Activated CD4-positive, alpha-beta T cell treated with anti-CD3 and anti-CD28 coated beads, Interleukin-2, amount 50 U/mL, for 16 hours (primary cell): ENCODE measurements at places on chromosomes 1 and 21.

- DNase-seq = no peak
These were observed 15.6 kb upstream of the IL10 start for GRCh38 chr1:206787891-206788290.

DNA sequence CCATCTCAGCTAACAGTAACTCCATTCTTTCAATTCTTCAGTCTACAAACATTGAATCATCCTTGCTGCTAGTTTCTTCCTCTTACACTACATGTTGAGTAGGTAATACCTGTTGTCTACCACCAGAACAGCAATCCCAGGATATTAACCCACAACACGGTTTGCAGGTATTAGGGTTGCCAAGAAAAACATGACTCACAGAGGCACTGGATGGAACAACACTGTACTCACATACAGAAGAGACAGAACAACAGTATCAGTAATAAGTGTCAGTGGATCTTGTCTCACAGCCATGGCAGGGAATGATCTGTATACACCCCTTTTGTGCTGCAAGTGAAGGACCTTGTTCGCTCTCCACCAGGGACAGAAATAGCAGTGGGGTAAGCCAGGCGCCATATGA, 212.1 kb downstream of the GPR52 start:
- DNase-seq = no peak

- DNase-seq = no peak
These were observed 125.8 kb downstream of the XPR1 start for GRCh38 chr1:180757657-180758056.

DNA sequence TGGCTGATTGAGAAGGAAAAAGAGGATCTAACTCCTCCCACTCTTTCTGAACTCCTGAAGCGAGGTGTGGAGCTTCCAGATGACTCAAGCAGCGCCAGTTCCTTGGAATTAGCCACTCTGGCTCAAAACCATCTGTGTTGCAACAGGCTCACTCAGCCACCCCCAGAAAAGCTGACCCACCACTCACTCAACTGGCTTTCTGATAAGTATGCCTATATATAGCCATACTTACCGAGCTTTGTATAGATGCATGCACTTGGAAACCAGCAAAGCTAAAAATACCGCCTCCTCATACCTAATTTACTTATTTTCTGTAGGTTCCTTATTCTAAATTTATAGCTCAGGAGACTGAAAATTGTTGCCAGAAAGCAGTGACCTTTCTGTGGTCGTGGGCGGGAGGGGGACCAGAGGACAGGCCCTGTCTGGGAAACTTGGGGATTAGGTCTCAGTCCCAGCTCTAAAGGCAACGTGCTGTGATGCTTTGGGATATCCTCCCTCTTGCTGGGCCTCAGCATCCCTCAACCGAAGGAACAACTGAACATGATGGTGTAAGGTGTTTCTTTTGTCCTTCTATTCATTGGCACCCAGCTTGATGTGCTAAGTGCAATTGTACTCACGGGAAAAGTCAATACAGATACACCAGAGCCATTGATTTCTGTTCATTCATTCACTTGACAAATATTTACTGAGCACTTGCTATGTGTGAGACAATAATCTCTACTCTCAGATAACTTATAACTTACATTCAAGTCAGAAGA, 65.7 kb downstream of the NENF start:
- DNase-seq = no peak

DNA sequence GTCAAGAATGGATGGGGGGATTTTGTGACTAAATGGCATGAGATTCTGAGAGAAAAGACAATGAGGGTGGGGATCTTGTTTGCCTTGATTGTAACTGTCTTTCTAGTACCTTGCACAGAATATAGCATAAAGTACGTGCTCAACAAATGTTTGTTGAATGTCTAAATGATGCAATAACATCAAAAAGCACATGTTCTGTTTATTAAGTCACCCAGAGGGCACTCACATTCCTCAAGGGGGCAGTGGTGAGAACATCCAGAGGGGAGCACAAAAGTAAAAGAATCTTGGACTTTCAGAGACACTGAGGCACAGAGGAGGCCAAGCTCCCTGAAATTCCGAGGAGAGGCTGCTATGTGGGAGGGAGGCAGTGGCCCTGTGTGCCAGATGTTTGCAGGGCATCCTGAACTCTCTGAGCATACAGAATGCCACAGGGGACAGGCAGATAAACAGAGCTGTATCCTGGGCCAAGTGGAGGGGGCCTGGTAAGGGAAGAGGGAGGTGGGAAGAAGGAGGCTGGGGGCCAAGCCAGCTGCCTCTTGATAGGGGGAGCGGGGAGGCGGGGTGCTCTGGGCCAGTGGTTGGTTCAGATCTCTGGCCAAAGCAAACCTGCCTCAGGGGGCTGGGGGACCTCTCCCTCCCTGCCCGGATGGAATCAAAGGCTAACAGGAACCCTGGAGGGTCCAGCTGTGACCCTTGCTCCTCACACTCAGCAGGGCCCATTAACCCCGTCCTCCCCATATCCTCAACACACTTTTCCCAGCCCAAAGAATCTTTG, 6.5 kb upstream of the ATP1A2 start:
- DNase-seq = peak; percentile 58

DNA sequence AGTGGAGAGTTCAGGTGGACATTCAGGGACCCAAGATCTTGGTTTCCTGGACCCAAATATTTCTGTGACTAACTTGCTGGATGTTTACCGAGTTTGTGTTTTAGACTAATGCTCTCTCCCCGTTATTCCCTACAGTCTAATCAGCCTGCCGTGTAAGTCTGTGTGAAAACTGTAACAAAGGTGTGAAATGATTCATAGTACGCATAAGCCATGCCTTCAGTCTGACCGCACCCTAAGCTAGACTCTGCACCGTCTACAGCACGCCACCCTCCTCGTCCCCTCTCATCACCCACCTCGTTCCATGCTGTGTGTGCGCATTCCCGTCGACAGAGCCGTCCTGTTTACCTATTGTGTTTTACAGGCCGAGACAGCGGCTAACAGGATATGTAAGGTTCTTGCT, 50.5 kb downstream of the ACTN2 start:
- DNase-seq = no peak

DNA sequence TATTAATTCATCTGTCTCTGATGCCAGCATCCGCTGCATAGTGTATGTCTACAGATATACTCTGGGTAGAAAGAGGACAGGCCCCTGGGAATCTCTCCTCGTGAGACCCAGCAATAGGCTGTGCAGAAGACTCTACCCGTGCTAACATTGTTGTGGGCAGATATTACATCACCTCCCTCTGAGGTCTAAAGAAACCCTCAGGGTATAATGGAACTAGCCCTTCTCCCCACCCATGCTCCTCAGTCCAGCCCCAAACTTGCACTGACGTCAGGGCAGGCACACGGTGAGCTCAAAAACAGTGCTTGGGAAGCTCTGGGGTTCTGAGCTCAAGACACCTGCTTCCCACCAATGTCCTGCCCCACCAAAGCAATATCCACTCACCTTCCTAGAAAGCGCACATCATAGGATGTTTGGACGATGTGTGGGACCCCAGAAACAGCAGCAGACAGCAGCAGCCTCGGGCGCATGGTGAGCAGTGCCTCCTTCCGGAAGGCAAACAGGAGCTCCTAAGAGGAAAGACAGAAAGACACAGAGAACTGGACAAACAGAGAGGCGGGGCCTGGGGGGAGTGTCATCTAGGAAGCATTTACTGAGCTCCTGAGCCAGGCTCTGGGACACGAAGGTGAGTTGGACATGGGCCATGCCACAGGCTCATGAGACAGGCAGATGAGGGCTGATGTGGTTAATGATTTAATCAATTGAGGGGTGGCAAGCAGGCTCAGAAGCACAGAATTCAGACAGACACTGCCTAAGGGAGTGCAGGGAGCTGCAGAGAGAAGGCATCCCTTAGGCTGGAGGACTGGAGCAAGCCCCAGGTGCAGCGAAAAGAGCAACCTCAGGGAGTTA, 4.8 kb downstream of the OVGP1 start:
- no peak for DNase-seq

DNA sequence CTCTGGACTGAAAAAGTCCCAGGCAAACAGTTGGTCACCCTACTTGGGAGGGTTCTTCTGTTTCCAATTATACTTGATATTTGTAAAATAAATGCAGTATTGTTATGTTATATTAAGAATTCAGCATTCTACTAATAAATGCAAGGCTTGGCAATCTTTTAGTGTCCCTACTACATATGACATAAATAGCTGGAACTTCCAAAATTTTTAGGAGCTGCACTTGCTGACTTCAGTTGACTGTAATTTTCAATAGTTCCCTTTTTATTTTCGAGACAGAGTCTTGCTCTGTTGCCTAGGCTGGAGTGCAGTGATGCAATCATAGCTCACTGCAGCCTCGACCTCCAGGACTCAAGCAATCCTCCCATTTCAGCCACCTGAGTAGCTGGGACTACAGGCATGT, 20.0 kb downstream of the FOXD3 start:
- DNase-seq = no peak

GRCh38 chr1:205329719-205330118, 8.2 kb upstream of the NUAK2 start:
- DNase-seq = no peak

GRCh38 chr1:216420746-216421145, 2.5 kb downstream of the USH2A start:
- no peak for DNase-seq

DNA sequence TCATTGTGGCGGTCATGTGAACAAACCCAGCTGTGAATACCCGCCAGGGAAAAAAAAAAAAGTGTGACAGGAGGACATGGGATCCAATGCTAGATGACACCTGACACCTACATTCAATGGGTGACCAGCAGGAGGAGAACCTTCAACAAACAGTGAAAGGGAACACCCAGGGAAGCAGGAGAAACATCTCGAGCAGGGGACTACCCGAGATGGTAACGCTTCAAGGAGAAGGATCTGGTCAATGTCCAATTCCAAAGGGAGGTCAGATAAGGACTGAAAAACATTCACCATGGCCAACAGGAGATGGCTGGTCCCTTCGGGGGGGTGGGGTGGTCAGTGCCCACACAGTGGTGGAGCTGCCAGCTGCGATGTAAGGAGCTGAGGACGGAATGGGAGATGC, 46.3 kb downstream of the PTPN14 start:
- DNase-seq = no peak

- DNase-seq = peak; percentile 79
These were observed 587.3 kb downstream of the PTPRC start for GRCh38 chr1:199226163-199226562.

DNA sequence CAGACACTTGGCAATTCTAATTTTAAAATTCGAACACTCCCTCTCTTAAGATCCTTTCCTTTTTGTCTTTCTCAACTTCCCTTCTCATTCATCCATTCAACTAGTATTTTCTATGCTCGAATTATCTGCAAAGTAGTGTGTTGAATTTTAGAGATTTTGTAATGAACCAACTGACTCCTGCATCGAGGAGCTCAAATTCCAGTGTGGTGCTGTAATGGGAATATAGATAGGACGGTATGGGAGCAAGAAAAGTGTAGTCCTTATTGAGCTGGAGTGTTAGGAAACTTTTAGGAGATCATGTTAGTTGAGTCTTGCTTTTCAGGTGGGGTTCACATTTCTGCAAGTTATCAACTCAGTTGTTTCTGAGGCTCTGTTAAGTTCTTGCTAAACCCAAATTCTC, 897.5 kb downstream of the TTLL7 start:
- no peak for DNase-seq

DNA sequence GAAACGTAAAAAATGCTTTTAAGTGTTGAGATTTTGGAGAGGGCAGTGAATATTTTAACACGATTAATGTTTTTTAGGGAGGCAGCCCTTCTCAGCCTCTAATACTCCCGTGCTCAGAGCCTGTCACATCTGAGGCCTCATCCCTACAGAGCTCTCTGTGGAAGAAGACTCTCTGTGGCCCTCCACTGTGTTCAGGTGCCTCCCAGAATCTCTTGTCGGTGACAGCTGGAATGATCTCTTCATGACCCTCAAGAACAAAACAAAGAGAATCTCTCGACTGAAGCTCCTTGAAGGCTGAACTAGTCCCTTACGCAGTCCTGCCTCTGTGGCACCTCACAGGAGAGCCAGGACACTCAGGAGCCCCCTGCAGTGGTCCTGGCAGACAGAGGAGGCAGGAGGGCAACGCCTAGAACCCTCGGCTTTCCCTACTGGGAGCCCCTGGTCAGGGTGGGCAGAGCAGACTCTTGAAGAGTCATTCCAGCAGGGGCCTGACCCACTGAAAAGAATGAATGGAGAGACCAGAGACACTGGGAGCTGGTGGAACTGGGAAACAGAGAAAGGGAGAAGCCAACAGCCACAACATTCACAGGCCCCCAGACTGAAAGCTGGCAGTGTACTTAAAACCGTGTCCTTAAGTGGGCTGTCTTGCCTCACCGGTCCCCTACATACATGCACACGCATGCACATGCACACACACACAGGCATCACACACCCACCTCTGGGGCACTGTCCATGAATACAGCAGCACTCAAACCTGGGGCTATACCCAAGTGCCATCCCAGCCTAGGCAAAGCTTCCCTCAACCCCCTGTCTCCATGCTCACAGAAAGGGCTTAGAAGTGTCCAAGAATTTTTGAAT, 67.5 kb upstream of the ANGPTL1 start:
- DNase-seq = no peak

DNA sequence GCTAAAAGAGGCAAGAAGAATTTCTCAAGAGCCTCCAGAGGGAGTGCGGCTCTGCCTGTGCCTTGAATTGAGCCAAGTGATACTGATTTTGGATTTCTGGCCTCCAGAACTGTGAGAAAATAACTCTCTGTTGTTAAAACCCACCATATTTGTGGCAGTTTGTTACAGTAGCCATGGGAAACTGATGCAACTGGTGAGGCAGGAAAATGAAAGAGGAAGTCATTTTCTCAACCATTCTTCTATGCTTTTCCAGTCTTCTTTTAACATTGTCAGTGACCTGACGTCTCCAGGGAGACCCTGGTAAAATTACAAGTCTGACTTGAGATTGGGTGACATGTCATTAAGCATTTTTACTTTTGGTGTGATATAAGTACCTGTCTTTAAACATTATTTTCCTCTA, 5.8 kb downstream of the OR6P1 start:
- DNase-seq = no peak

- DNase-seq = no peak
These were observed 12.3 kb downstream of the RNF223 start for GRCh38 chr1:1061682-1062345.

- no peak for DNase-seq
These were observed 26.6 kb upstream of the RD3 start for GRCh38 chr1:211518330-211519289.
